ENCODE measurements at places on chromosomes 6 and 20.

- no peak for DNase-seq
These were observed 277.1 kb downstream of the SYNE1 start for GRCh38 chr6:152360034-152360433.

- no peak for DNase-seq
These were observed at the start of gene KCNQ5 for GRCh38 chr6:72621291-72622093. TSS of gene KCNQ5 (plus strand) at chr6:72622064.

DNA sequence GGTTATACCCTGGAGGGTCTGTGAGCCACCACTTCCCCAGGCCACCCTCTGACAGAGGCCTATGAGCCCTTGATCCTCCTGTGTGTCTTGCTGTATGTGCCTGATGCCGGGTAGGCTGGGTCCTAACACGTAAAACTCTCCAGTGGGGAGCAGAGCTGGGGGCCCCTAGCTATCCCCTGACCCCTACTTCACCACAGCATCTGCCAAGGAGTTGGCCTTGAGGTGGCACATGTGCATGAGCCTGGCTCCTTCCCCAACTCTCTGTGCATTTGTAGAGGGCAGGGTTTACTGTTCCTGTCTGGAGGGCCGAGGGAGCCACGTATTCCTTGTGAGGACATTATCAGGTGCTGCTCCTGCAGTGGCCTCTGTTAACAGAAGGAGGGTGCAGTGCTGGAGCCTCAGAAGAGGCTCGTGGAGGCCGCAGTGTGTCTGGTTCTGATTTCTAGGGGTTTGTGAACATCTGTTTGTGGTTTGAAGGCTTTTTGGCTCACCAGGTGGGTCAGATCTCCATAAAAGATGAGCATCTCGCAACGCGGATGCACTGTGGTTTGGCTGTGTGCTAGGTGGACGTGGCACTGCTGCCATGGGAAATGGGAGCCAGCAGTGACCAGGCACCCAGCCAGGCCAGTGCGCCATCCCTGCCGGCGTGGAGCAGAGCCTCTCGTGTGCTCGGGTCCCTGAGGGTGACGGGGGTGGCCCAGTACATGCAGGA is 152.1 kb downstream of the DTNBP1 start:
- no peak for DNase-seq

DNA sequence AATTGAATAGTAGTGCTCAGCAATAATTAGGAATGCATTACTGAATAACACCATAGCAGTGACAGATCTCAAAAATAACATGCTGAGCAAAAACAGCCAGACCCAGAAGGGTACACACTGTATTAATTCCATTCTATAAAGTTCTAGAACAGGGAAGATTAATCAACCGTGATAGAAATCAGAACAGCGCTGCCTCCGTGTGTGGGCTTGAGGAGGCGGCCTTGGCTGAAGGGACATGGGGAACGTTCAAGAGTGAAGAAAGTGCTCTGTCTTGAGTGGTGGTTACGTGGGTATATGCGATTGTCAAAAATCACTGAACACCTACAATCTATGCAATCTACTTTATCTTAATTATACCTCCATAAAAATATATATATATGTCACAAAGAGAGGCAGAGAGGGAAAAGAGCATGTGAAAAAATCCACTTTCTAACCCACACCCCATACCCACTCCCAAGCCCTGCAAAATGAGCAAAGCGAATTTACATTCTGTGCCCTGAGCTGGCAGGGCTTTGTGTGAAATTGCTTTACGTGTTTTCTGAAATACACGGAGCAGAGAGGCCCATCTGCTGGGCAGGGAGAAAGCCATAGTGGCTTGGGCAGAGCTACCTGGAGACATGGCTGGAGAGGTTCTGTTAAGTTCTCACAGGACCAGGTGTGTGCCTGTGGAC is 74.4 kb downstream of the NFATC2 start:
- DNase-seq = no peak

DNA sequence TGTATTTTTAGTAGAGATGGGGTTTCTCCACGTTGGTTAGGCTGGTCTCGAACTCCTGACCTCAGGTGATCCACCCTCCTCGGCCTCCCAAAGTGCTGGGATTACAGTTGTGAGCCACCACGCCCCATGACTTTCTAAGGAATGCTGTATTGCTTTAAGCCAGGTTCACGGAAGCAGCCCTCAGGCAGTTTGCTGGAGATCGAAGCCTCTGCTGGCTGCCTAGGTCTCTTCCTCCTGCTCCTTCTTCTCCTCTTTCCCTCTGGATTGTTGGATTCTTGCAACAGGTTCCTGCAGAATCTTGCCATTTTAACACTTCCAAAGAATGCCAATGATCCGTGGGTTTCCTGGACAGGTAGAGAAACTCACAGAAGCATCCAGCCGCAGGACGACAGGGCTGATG is 29.3 kb upstream of the B4GALT5 start:
- DNase-seq = no peak

DNA sequence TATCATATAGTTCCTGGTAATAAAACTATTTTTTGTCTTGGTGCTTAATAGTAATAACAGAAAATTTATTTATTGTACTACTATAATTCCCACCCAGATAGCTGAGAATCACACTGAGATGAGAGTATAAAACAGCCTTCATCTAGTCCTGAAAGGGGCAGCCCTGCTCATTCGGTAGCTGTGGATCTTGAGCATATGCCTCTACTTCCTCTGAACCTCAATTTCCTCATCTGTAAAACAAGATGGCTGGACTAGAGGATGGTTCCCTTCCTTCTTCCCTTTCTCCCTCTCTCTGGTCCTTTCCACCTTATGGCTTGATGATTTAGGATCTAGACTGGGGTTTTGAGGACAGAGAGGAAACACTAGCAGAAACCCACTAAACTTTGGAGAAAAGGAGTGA is 15.0 kb downstream of the FKBP5 start:
- DNase-seq = no peak

- no peak for DNase-seq
These were observed 74.7 kb downstream of the MRPL14 start for GRCh38 chr6:44052419-44053023.

GRCh38 chr6:90436403-90436802 is 139.8 kb upstream of the BACH2 start:
- DNase-seq = no peak

DNA sequence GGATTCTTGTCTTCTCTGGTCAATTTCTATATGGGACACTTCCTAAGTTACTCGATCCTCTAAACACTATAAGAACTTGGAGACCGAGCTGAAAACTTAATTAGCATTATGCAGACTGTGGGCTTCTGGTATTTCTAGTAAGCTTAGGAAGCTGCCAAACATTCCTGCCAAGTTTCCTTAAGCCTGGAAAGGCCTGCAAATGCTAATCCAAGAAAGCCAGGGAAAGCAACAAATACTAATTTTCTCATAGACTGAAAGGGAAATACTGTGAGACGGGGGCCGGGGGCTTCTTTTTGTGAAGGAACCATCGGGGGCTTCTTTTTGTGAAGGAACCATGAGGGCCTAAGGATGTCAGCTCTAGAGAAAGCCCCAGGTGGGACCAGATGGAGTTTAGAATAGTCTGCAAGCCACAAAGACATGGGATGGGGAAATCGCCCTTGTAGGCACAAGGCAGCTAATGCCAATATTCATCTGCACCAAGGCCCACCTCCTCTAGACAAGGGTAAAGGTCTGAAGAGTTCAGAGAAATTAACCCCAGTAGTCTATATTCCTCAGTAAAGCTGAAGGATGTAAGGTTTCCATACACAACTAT is 332.4 kb upstream of the PRDM1 start:
- DNase-seq = no peak

- DNase-seq = no peak
These were observed 187.0 kb downstream of the TSHZ2 start for GRCh38 chr20:53159160-53159559.

DNA sequence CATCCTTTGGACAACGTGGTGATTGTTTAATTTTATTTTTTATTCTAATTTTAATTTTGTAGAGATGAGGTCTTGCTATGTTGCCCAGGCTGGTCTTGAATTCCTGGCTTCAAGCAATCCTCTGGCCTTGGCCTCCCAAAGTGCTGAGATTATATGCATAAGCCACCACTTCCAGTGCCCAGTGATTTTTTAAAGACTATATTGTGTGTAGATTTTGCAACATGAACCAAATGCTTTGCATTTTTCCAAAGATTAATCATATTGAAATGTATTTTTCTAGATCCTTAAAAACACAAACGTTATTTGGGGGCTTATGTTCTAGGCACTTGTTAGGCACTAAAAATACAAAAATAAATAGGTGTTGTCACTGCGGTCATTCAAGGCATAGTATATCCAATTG is 117.6 kb upstream of the CCN2 start:
- DNase-seq = no peak

- DNase-seq = no peak
These were observed 43.8 kb downstream of the ARFGEF2 start for GRCh38 chr20:48965189-48965910.

- DNase-seq = no peak
These were observed 1336.7 kb upstream of the CITED2 start for GRCh38 chr6:140711019-140711613.

GRCh38 chr20:4216142-4216735 is 200.9 kb upstream of the RNF24 start:
- DNase-seq = no peak

GRCh38 chr20:39861381-39861780 is 827.7 kb downstream of the MAFB start:
- DNase-seq = no peak

- DNase-seq = no peak
These were observed 48.6 kb downstream of the TPD52L1 start for GRCh38 chr6:125201961-125202729.

DNA sequence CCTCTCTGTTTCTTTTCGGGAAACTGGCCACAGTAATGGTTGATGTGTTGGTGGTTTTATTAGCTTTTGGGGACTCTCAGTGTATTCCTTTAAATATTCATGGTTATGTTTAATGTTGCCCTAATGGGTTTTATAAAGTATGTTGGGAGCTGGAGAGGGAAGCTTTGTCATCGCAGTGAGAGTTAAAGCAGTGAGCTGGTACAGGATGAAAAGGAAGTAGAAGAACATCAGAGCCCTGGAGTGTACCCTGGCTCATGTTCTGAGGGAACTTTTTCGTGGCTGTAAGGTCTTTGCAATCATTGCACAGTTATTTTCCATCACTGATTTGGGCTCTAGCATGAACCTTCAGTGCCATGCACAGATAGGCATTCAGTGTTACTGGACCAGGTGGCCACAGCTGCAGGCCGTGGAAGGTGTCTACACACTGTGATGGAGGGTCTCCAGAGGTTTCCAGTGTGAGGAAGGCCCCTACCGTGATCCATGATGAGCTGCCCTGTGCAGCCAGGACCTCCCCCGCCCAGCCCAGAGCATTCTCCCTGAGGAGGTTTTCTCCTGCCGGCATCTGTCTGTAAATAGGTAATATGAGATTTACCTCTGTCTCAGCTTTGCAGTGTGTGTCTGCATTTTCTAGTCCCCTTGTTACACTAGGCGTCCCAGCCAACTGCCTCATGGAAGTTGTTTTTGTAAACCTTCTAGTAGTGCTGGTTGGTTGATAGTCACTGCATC is 22.4 kb upstream of the TMEM217 start:
- DNase-seq = no peak

- no peak for DNase-seq
These were observed 3.1 kb upstream of the TFAP2B start for GRCh38 chr6:50815436-50816114.

GRCh38 chr20:2118783-2119182 is 17.2 kb downstream of the STK35 start:
- no peak for DNase-seq

- DNase-seq = no peak
These were observed 201.5 kb upstream of the ECI2 start for GRCh38 chr6:4336778-4337442.

DNA sequence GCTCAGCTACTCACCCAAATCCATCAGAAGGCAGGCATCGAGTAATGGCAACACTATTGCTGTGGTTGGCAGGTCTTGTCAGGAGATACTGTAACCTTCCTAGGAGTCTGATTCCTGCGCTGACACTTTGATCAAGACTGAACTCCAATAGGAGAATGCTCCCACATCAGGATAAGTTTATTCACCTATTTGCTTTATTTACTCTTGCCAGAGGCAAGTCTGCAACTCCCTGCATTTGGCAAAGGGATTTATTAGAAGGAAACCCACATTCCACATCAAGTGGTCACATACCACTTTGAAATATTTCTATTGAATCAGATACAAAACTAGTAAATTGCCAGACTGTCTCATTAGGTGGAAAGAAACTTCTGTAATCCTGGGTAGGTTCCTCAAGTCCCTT is 43.5 kb downstream of the ZFAND3 start:
- no peak for DNase-seq

GRCh38 chr20:63963348-63963741 is 6.4 kb downstream of the ZNF512B start:
- no peak for DNase-seq

GRCh38 chr20:39109933-39110818 is 148.0 kb downstream of the DHX35 start:
- no peak for DNase-seq

DNA sequence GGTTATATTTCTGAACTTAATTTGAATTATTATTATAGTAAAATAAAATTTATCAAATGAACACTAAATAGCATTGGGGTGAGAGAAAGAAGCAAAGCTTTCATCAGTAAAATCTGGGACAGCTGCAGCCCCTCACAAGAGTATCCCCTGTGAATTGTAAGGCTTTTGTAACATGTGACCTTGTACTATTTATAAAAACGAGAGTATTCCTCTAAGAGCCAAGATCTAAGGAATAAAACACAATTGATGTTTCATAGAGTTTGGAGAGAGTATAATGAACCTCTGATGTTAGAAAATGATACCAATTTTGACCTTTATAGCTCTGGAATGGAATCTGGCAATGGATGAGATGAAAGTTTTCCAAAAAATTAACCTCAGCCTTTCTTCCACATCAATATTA is 617.2 kb upstream of the ID4 start:
- DNase-seq = no peak

- DNase-seq = no peak
These were observed 159.9 kb downstream of the ASCC3 start for GRCh38 chr6:100721256-100721655.
